Breast epithelium (tissue), 4 donors: ENCODE measurements at places on chromosomes 7 and 10.
A peak's percentile ranks its signal among the peaks of the same experiment; 100 is the strongest.

DNA sequence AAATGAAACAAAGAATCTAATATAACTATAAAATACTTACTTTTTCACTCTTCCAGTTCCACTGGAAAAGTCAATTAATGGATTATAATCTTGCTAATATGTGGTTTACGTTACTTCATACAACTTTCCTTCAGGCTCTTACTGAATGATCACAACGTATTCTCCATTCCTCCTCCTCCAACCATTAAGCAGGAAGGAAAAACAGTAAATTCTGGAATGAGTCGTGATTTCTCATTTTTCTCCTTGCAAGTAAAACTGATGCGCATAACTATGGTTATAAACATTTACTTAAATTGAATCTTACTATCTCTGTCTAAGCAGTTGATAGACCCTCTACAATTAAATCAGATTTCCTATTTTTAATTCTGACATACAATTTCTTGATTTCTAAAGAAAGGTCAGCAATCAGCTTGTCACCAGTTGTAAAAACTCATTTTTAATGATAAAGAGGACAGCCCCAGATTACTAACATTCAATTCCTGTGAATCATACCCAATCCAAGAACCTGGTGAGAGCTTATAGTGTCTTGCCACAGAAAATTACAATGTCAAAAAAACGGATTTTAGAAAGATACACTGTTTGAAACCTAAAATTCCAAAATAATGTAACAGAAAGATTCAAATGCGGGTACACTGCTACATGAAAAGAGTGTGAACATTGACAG, 64.3 kb downstream of the EZH2 start:
- no peak overlapping the region for H3K4me3 ChIP-seq
- DNase-seq, result no peak
- no peaks in the 10 kb centered on the region for H3K27me3 ChIP-seq
- H3K36me3 ChIP-seq, result no peaks in the 10 kb centered on the region

- DNase-seq, result no peak
- H3K27me3 ChIP-seq, result no peaks in the 10 kb centered on the region
- H3K4me3 ChIP-seq, result no peak overlapping the region
- no peak overlapping the region for H3K27ac ChIP-seq
Observed at GRCh38 chr7:32336726-32337125, 153.5 kb downstream of the LSM5 start.

DNA sequence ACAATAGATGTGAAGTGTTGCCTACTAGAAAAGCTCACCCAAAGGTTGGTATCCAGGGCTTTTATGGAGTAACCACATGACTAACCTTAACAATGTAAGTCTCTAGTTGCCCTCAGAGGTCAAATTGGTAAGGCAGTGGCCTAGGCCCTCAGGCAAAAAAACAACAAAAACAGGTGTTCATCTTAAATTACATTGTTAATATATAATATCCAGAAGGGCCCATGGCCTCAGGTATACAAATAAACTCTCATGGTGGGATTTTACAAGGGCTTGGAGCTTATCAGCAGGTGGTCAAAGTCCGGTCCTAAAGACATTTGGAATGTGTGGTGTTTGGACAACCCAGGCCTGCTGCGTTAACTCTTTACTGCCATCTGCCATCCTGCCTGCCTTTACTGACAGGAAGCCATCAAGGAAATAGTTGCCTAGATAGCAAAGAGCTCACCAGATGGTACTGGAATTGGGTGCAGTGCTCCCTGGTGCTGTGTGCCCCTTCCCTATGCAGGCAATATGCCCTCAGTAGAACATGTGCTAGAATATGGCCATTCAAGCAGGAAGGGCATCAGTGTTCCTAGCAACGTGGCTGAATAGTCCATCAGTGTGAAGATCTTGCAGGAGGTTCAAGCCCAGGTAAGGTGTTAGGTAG, 36.2 kb downstream of the TOMM7 start:
- DNase-seq, result no peak
- H3K4me1 ChIP-seq, result no peaks in the 10 kb centered on the region
- no peak overlapping the region for H3K27ac ChIP-seq
- no peaks in the 10 kb centered on the region for H3K27me3 ChIP-seq
- H3K4me3 ChIP-seq, result no peak overlapping the region
- no peaks in the 10 kb centered on the region for H3K36me3 ChIP-seq

- peaks cover 98% of the 10 kb centered on the region for H3K27me3 ChIP-seq
- no peaks in the 10 kb centered on the region for H3K4me1 ChIP-seq
- H3K36me3 ChIP-seq, result no peaks in the 10 kb centered on the region
- no peak overlapping the region for H3K27ac ChIP-seq
- no peak for DNase-seq
- no peak overlapping the region for H3K4me3 ChIP-seq
Observed at GRCh38 chr7:8436965-8437364, 3.6 kb downstream of the NXPH1 start.

DNA sequence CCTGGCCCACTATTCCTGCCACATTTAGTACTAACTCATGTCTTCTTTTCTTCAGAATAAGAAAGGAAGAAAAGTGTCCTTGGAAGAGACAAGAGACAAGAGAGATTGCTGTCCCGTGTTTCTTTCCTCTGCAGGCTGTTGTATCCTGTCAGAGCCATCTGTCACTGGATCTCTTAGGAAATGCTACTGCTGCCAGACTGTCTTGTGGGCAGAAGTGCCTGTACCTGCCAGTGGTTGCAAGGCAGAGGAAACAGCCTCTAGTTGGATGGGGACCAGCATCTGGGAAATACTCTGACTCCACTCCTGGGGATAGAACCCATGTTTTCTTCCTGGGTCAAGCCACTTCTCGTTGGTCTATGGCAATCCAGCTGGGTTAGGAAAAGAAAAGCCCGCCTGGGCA, 16.7 kb upstream of the MAP3K8 start:
- H3K36me3 ChIP-seq, result no peaks in the 10 kb centered on the region
- no peak overlapping the region for H3K4me3 ChIP-seq
- no peak overlapping the region for H3K27ac ChIP-seq

DNA sequence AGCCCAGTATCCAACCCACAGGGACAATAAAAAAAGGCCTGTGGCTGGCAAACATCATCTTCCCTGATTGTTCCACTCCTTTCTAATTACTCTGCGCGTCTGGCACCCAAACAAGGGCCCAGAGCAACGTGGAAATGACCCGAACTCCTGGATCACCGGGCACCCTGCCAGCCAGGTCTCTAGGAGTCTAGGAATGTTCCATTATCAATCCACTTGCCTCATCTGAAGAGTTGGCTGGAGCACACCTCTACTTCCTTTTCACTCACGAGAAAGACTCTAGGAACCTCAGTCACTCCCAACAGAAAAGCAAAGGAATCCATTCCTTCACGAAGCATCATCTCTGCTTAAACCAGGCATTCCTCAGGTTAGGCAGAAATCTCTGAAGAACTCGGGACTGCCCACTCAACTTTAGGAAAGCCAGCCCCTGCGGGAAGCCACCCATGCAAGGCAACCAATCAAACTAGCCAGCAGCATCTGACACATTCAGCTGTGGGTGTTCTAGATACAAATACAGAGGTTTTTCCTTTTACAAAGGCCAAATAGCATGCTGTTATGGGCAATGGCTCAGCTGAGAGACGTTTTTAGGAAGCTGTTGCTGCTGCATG, 37.7 kb downstream of the ATXN7L1 start:
- H3K27me3 ChIP-seq, result no peaks in the 10 kb centered on the region
- DNase-seq, result peak; percentile 49
- peak overlapping the region; percentile 2 for H3K4me3 ChIP-seq
- H3K4me1 ChIP-seq, result no peaks in the 10 kb centered on the region
- H3K36me3 ChIP-seq, result no peaks in the 10 kb centered on the region
- peak overlapping the region; percentile 62 for H3K27ac ChIP-seq

DNA sequence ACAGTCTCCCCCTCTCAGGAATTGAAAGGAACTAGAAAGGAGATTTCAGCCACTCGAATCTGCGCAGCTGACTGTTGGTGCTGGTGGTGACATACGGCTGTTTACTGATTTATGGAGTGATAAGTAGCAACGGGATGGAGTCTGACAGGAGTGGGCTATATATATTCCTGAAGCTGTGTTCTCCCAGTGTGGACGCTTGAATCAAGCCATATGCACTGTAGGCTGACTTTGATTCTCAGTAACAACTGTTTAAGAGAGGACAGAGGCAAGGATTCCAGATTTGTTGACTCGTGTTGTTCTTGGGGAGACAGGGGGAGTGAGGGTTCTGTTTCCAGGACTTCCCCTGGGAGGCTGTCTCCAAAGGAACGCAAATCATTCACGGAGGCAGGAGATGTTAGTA, 260.1 kb upstream of the AUTS2 start:
- DNase-seq, result no peak
- H3K4me1 ChIP-seq, result no peaks in the 10 kb centered on the region
- H3K36me3 ChIP-seq, result no peaks in the 10 kb centered on the region

DNA sequence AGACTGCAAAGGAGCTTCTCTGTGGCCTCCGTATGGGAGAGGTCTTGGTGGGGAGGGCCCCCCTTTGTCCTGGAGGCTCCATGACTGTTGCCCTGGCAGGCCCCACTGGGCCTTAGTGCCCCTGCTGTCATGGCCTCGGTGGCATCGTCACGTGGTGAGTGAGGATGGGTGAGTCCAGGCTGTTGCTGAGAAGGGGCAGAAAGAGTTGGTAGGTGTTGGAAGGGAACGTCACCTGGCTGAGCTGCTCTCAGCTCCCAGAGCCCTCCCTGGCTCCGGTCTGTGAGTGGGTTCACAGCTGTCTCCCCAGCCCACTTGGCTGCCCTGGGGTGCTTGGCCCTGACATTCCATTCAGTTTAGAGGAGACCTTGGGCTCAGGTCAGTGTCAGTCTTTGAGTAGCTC, 16.1 kb downstream of the SFRP5 start:
- no peak overlapping the region for H3K4me3 ChIP-seq
- no peaks in the 10 kb centered on the region for H3K27me3 ChIP-seq
- DNase-seq, result no peak
- no peaks in the 10 kb centered on the region for H3K4me1 ChIP-seq
- H3K27ac ChIP-seq, result no peak overlapping the region

GRCh38 chr7:37815671-37816371, 32.6 kb upstream of the NME8 start:
- no peak for DNase-seq
- H3K27me3 ChIP-seq, result no peaks in the 10 kb centered on the region
- no peaks in the 10 kb centered on the region for H3K4me1 ChIP-seq
- H3K36me3 ChIP-seq, result no peaks in the 10 kb centered on the region

- no peaks in the 10 kb centered on the region for H3K4me1 ChIP-seq
- no peak overlapping the region for H3K4me3 ChIP-seq
- no peaks in the 10 kb centered on the region for H3K36me3 ChIP-seq
- DNase-seq, result no peak
- no peak overlapping the region for H3K27ac ChIP-seq
Observed at GRCh38 chr7:110650328-110650727, 440.6 kb upstream of the LRRN3 start.
